Right cardiac atrium (tissue), 5 donors: ENCODE measurements at places on chromosomes 6 and 20.

GRCh38 chr20:46027245-46027853, 1.7 kb upstream of the SLC12A5 start:
- DNase-seq = no peak

- DNase-seq = no peak
Observed at GRCh38 chr6:167855825-167856425, 29.2 kb downstream of the AFDN start.

GRCh38 chr6:11496152-11497060, 41.1 kb upstream of the TMEM170B start:
- peak; percentile 31 for DNase-seq

GRCh38 chr6:116268589-116269293, 11.0 kb downstream of the TSPYL1 start:
- DNase-seq = no peak

- DNase-seq = no peak
Observed at GRCh38 chr6:141598487-141598886, 534.2 kb upstream of the GJE1 start.

DNA sequence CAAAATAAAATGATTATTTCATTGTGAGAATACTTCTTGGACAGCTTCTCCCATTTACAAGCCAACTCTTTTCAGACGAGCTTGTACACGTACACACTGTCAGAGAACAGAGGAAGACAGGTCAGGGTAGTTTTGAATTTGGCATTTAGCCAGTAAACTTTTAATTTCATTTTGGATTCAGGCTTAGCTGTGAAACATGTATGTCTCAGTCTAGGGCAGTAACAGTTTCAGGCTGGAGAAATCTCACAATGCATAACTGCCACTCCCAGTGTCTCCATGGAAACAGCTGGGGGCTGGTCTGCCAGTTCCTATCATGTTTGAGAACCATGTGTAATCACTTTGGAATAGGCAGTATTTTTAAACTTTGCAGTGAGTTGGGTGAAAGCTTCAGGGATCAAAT, 22.0 kb upstream of the QKI start:
- DNase-seq = peak; percentile 75

GRCh38 chr6:30507849-30508827, 18.8 kb downstream of the HLA-E start:
- DNase-seq = no peak

DNA sequence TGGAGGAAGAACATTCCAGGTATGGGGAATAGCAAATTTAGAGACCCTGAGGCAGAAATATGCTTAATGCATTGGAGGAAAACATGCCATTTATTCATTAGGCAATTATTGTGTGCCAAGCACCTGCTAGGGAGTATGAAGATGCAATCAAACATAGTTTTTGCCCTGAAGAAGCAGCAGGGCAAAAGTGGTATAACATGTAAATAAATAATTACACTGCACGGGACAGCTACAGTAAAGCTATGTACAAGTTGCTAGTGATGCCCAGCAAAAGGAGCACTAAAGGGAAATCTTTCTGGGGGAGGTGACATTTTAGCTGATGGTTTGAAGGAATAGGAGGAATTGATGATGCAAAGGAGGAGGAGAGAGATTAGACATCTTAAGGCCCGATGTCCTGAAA, 624 bp upstream of the TJAP1 start:
- no peak for DNase-seq
